ENCODE measurements at places on chromosomes 16 and 17.

DNA sequence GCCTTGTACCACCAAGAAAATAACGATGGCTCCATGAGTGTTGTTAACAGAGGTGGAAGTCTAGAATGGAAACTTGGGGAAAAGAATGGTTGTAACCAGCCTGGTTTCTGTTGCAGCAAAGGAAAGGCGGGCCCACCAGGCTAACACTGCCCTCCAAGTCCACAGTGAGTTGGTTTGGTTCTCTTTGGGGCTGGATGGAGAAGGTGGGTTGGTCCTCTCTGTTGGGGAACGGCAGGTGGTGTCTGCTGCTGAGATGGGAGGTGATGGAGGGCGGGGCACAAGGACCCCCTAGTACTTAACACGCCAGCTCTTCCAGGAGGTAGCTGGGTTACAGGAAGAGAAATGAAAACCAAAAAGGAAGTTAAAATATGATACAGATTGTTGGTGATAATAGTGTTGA, 76.6 kb upstream of the PLCG2 start:
- DNase-seq: no peak

DNA sequence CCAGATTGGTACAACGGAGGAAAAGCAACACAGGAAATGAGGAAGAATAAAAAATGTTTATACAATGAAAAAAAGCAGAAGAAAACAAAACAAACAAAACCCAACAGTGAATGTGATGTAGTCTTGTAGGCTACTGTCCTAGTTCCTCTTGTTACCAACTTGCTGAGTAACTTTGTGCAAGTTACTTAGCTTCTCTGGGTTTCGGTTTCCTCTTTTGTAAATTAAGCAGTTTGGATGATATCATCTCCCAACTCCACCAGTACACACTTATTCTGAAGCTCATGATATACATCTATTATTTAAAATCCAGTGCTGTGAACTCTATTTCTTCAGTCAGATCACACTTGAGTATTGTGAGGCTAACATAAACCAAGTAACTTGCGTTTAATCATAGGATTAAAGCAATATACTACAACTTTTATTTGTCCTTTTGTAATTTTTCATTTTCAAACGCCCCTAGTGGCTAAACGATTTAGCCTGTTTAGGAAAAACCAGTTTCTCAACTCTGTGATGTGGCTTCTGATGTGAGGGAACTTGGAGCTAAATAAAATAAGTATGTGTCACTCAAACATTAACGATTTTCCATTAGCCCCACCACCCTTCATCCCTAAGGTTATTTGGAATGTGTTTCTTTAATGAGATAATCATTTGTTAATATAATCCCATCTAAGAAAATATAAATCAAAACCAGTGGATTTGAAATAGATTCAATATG, 1.4 kb upstream of the UNK start:
- no peak for DNase-seq

- no peak for DNase-seq
Observed at GRCh38 chr17:69388822-69389442, 25.6 kb upstream of the MAP2K6 start.

- no peak for DNase-seq
Observed at GRCh38 chr17:78852709-78853121, 12.1 kb upstream of the USP36 start.

DNA sequence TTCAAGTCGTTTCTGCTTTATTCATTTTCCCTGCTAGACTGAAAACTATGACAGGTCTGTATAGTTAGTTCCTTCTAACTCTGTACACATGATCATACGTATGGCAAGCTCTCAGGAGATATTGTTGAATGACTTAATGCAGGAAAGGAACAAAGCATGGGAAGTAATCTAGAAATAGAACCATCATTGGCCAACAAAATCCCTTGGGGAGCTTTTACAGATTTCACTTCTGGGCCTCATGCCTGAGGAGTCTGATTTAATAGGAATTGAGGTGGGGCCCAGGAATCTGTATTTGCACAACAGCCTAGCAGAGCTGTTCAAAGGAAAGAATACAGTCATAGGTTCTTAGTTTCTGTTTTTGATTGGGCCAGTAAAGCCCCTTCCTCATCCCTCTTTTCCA, 229.2 kb downstream of the MAP2K6 start:
- DNase-seq: no peak

GRCh38 chr17:71055128-71055527, 885.8 kb downstream of the KCNJ2 start:
- no peak for DNase-seq

GRCh38 chr17:65588181-65588808, 26.8 kb upstream of the AXIN2 start:
- no peak for DNase-seq

DNA sequence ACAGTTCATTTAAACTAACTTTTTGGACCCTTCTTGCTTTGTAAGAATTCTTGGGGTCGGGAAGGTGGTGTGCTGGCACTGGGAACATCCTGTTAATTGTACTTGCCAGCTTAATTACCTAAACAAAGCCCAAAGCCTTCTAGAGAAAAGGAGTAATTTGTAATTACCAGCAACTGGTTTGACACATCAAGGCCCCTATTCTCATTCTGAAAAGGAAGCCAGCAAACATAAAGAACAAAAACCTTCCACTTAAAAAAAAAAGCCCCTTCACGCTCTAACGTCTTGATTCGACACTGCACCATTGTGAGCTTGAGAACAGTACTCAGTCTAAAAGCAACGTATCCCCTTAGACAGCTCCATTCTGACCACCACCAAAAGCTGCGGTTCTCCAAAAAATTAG, 74.7 kb upstream of the RPH3AL start:
- no peak for DNase-seq

- DNase-seq: no peak
Observed at GRCh38 chr17:71985111-71986039, 135.4 kb upstream of the SOX9 start.

Measured in stimulated activated CD4-positive, alpha-beta T cell treated with anti-CD3 and anti-CD28 coated beads, Interleukin-15, amount 100 ng/mL, for 24 hours (primary cell).